CMK (cell line): ENCODE measurements at places on chromosomes 1 and 21.

DNA sequence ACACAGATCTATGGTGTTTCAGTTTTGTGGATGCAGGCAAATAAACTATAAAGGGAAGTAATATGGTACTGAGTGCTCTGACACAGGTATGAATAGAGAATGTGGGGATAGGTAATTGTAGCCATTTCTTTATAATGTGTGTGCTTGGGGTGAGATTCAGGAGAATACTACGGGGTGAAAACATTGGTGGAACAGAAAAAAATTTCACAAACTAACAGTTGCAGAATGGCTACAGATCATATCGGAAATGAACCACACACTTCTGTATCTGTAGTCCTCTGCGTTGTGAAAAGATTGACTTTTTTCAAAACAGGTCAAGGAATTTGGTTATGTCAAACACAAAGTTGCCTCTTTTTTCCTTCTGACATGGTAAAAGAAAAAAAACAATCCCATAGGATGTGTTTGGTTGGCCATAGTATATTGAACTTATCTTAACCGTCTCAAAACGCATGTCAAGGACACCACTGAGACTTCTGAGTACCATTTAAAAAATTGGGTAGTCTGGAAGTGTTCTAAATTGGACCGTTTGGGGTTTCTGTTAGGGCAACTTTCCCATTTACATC lies 1.1 kb upstream of the CDC73 start:
- DNase-seq: no peak

- no peak for DNase-seq
These were observed 77.4 kb upstream of the KRTAP11-1 start for GRCh38 chr21:30958741-30959140.

DNA sequence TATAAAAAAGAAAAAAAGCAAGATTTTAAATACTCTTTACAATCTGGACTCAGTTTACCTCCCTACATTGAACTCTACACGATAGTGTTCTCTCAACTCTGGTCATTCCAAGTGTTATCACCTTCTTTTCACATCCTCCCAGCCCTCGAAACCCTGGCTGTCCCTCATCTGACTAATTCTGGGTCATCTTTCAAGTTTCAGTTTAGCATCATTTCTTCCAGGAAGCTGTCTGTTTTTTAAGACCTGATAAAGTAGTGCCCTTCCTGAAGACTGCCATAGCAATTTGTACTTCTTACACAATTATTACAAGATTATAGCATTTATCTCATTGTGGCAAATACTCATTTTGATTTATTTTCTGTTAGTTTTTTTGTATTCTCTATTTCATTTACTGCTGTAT lies 1.2 kb downstream of the ALG14 start:
- DNase-seq: no peak

DNA sequence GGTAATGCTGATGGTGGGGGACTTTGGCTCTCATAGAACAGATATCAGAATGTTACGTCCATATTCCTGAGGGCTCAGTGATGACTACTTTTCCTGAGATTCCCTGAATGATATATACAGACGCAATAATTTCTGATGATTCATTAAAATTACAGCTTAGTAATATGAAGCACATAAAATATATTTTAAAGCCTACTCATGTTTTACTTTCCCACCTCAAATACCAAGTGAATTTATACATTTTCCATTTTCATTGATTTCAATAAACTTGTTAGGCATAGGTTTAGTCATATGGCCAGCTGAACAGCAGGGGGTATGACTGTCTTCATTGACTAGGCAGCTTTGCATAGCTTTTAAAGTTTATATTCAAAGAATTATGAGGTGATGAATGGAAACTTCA lies 26.2 kb upstream of the PDC start:
- DNase-seq: no peak

DNA sequence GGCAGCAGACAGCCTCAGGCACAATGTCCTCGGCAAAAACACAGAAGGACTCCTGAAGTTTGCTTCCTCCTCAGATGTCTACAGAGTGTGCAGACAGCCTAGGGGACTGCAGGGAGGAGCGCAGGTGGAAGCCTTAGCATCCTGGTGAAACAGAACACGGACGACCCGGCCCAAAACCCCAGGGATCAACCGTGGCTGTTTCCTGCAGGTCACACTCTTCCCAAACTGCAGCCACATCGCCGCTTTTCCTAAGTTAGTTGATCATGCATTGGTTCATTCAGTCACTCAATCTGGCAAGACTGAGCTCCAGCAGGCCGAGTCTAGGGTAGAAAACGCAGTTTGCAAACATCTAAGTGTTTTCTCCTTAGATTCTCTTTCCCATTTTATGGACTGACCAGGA lies 33.4 kb downstream of the FHAD1 start:
- DNase-seq: no peak

- no peak for DNase-seq
These were observed 2.2 kb upstream of the SEMA4A start for GRCh38 chr1:156151093-156151688.

- DNase-seq: peak; percentile 26
These were observed 144.4 kb upstream of the ZNF644 start for GRCh38 chr1:91166106-91166712.

- DNase-seq: no peak
These were observed 30.7 kb downstream of the TRIM62 start for GRCh38 chr1:33151116-33151515.

- no peak for DNase-seq
These were observed 32.1 kb downstream of the GRHL3 start for GRCh38 chr1:24351247-24351646.

- no peak for DNase-seq
These were observed 101.8 kb downstream of the RHOU start for GRCh38 chr1:228837032-228837431.

- no peak for DNase-seq
These were observed 67.0 kb upstream of the SOD1 start for GRCh38 chr21:31592516-31592915.

- no peak for DNase-seq
These were observed 650 bp downstream of the PCNX2 start for GRCh38 chr1:233294913-233295236.

GRCh38 chr1:195345149-195345548 lies 1263.1 kb downstream of the KCNT2 start:
- no peak for DNase-seq

DNA sequence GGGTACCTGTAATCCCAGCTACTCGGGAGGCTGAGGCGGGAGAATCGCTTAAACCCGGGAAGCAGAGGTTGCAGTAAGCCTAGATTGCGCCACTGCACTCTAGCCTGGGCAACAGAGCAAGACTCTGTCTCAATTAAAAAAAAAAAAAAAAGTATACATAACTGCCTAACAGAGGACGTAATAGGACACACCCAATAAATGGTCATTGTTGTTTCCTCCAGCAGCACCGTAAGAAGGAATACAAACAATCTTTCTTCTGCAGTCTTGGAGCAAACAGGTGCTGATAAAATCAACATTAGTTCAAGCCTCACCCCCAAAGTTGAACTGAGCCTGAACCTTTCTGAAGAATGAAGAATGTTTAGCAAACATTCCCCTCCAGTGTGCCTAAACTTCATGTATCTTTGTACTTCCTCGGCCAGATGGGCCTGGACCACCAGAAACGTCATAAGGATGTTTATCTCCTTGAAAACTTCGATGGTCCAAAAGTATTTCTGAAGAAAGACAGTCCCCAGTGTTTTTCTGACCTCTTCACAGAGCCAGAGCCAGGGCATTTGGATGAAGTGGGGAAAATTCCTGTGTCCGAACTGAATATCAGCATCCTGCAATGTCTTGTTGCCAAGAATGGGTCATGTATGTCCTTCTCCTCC lies 136.8 kb upstream of the F3 start:
- DNase-seq: no peak

DNA sequence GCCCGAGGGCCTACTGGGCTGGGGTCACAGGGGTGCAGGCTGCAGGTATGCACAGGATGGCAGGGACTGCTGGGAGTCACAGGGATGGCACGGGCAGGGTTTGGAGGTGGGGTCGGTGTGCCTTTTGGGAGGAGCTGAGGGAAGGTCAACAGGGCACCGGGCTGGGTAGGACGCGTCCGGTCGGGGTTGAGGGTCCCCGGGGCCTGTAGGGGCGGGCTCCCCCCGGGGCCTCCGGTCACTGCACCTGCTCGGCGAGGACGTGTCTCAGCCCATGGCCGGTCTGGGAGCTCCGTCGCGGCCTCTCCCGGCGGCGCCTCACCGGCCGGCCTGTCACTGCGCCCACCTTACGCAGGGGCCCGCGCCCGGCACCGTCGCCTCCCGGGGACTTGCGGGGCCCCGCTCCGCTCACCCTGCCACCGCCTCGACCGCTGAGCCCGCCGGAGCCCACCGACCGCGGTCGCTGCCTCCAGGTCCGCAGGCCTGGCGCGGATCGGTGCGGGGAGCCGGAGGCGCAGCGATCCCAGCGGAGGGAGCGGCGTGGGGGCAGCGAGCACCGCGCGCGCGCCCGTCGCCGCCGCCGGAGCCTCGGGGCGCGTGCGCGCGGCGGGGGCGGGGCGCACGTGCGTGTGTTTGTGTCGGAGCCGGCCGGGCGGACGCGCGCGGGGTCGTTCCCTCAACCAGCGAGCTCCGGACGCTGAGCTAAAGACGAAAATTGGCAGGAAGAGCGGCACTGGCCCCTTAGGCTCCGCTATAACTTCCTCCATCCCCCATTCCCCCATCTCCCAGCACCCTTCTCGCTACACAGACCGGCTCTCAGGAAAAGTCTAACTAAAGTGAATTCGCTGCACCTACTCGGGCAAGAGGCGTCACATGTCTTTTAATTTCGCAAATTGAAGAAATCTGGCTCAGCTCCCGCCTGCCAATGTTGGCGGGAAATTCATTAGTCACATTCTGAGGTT lies at the start of gene AMIGO1:
Gene AMIGO1 (minus strand): TSS at position 552 of the 959 bp plus-strand sequence. CDS start 815 bp downstream, outside the sequence.
- peak; percentile 45 for DNase-seq

DNA sequence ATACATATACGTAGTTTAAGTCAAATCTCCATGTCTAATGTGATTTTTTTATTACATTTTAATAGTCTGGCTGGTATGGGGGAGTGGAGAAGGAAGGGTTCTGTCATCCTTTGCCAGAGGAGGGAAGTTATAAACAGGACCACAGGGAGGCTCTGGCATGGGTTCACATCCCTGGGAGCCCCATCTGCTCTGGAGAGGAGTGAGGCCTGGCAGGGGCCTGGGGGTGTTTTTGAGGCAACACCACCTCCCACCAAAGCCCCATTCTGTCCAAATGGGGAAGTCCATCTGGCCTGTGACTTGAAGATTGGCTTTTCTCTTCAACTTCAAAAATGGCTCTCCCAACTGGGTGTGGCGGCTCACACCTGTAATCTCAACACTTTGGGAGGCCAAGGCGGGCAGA lies 15.8 kb downstream of the DISP3 start:
- no peak for DNase-seq

DNA sequence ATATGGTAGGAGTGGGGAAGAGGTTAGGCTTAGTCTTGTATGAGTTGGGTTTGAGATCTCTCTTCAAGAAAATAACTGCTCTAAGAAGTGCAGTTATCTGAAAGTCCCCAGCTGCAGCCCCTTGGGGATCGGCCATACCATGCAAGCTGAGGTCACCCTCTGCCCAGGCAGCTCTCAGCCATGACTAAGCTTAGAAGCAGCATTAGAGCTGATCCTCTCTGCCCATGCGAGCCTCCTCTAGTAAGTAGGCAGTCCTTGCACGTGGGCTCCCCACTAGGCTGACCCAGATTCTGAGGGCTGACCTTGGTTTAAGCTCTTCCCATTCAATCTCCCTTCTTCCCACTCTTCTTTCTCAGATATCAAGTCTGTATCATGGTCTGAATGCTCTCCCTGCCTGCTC lies 121.0 kb upstream of the UBE2U start:
- DNase-seq: no peak

DNA sequence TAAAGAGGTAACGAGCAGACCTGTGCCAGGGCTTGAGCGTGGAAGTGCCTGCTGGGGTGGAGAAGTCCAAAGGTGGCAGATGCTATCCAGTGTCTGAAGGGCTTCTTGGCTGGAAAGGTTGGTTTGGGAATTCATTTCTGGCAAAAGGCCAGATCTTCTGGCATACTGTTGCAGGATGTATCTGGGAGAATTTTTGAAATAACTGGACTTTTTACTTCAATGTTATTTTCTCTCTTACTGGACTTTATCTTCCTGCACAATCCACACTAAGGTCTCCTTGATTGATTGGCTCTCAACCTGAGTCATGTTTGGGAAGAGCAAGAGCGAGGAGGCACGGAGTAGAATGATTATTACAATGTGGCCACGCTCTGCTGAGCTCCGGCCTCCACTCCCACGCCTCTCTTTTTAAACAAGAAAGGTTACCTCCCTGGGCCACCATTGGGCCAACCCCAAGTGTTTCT lies 278.4 kb downstream of the TM2D1 start:
- no peak for DNase-seq

DNA sequence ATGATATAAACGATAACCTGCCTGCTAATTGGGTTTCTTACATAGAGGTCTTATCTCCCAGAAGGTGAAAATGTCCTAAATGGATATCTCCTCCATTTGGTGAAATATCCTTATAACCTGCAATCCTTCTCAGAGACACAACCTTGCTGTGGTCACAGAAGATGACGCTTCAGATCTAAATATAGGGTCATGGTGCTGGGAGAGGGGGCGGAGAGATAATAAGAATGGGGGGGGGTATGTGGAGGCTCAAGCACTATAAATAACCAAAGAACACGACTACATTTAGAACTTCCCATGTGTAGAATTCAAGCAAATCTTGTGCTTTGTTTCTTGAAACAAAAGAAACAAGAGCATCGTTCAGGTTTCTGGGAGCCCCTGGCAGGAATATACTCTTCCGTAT lies 260.6 kb upstream of the ESRRG start:
- no peak for DNase-seq

GRCh38 chr1:38375035-38375434 lies 328.4 kb upstream of the POU3F1 start:
- no peak for DNase-seq

DNA sequence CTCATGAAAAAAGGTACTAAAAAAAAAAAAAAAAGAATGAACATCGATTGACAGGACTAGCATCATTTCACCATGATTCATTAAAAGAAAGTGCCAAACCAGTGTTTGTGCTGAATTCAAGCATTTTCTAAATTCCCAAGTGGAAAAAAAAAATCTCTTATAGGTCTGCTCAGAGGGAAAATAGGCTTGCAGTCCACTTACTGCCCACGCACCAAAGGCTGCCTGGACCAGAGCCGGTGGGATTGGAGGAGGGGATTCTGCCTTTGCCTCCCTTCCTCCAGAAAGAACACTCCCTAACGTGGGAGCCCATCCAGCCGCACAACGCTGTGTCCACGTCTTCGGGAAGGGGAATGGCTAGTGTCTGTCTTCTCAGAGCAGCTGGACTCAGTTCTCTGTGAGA lies 5.5 kb upstream of the TRAPPC10 start:
- DNase-seq: no peak

- no peak for DNase-seq
These were observed 183.8 kb downstream of the DHRS3 start for GRCh38 chr1:12434174-12434573.

GRCh38 chr1:45243476-45244343 lies 37.3 kb upstream of the ZSWIM5 start:
- DNase-seq: no peak

DNA sequence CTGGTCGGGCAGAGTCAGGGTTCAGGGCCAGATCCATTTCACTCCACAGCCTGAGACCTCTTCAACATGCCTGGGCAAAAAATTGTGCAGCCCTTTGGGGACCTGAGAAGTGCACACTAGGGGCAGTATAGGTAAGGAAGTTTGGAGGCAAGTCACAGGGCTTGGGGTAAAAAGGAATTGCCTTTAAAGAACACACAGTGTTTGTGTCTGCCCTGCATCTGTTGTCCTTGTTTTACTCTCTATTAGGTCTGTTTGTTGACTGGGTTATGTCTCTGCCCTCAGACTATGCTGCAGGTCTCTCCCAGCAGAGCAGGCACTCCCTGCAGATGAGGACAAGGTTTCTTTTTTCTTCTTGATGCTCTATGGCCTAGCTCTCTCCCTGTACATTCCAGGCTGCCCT lies 22.0 kb downstream of the LDLRAD2 start:
- DNase-seq: no peak

- no peak for DNase-seq
These were observed 470.4 kb upstream of the USP24 start for GRCh38 chr1:55685560-55685959.
